Progenitor cell of endocrine pancreas (in vitro differentiated cells): ENCODE measurements at places on chromosomes 2 and 18.

DNA sequence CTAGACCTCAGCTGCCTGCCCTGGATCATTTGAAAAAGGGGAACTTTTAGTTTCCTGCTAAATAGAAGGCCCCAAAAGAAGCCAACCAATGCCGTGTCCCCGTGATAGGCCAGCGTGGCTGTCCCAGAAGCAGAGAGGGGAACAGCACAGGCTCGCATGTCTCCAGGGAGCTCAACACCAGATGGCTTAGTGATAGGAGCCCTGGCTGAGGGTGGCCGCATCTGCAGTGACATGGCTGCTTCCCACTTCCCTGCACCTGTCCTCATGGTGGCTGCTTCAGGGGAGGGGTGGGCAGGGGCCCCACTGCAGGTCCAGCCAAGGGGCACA lies 79.6 kb downstream of the MBP start:
- H3K4me3 ChIP-seq, result no peak overlapping the region
- no peak for DNase-seq
- H3K27ac ChIP-seq, result no peak overlapping the region
- H3K27me3 ChIP-seq, result no peaks in the 10 kb centered on the region

- H3K27me3 ChIP-seq, result peaks cover 39% of the 10 kb centered on the region
- no peaks in the 10 kb centered on the region for H3K36me3 ChIP-seq
- H3K4me1 ChIP-seq, result peaks cover 7% of the 10 kb centered on the region
- no peak within 1 kb of the TSS for H3K4me3 ChIP-seq
Observed at GRCh38 chr2:218166791-218167190, at the start of gene CXCR1. Gene CXCR1, minus strand, starts transcription at chr2:218166962. Its CDS starts 1,751 bp downstream, at chr2:218165211.

DNA sequence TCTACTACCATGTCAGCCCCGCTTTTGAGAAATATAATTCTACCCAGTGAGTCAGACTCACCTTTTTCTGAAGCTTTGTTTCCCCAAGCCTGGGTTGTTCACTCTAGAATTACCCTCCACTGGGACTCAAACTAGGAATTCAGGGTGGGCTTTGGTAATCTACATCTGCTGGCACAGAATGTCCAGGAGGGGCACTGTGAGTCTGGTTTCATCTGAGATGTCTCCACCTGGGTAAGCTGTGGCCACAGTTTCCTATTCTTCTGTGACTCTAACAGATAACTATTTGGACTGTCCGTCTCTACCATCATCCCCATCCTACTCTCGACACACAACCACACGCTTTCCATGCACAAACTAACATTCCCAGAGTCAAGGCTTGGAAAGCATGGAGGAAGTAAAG lies 457.2 kb downstream of the STK39 start:
- H3K4me3 ChIP-seq, result no peak overlapping the region
- H3K4me1 ChIP-seq, result peaks cover 42% of the 10 kb centered on the region
- H3K27me3 ChIP-seq, result no peaks in the 10 kb centered on the region
- peak overlapping the region; percentile 13 for H3K27ac ChIP-seq

DNA sequence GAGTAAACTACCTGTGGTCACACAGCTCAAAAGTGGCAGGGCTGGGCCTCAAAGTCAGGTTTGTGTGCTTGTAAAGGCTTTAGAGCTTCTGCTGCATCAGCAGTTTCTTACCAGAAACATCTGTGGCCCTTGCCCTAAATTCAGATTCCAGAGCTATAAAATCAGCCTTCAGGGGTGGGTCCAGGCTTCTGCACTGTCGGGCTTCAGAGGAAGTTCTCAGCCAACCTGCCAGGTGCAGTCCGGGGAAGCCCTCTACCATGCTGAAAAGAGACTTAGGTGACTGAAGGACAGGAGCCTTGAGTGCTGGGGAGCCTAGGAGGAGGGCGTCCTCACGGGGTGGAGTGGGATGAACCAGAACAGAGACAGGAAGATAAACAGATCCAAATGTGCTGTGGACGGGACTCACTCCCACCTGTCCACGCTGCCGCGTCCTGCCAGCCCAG lies 69.9 kb upstream of the HS6ST1 start:
- no peak overlapping the region for H3K4me3 ChIP-seq
- DNase-seq, result no peak
- peaks cover 30% of the 10 kb centered on the region for H3K27me3 ChIP-seq
- H3K4me1 ChIP-seq, result no peaks in the 10 kb centered on the region
- H3K27ac ChIP-seq, result no peak overlapping the region
- no peaks in the 10 kb centered on the region for H3K36me3 ChIP-seq

DNA sequence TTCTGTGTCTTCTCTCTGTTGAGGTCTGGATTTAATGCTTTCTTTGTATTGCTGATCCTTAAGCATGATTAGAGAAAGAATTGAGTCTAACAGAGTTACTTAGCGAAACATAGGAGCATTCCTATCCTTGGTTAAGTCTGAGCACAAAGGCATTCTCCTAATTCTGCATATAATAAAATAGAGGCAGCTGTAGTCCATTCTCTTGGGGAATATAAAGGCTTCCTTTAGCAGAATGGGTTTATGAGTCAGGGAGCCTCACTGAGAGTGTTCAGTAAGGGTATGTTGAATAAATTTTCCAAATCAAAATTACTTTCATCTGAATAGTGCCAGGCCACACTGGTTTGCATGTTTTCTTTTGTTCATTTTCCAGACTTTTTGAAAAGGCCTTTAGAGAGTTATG lies 101.5 kb downstream of the GALNT1 start:
- peaks cover 17% of the 10 kb centered on the region for H3K36me3 ChIP-seq
- no peak overlapping the region for H3K4me3 ChIP-seq
- H3K4me1 ChIP-seq, result peaks cover 18% of the 10 kb centered on the region
- no peak for DNase-seq
